ENCODE measurements at places on chromosomes 13 and 19.

GRCh38 chr19:17379221-17379631 lies 2.1 kb upstream of the PLVAP start:
- peak; percentile 79 for DNase-seq

DNA sequence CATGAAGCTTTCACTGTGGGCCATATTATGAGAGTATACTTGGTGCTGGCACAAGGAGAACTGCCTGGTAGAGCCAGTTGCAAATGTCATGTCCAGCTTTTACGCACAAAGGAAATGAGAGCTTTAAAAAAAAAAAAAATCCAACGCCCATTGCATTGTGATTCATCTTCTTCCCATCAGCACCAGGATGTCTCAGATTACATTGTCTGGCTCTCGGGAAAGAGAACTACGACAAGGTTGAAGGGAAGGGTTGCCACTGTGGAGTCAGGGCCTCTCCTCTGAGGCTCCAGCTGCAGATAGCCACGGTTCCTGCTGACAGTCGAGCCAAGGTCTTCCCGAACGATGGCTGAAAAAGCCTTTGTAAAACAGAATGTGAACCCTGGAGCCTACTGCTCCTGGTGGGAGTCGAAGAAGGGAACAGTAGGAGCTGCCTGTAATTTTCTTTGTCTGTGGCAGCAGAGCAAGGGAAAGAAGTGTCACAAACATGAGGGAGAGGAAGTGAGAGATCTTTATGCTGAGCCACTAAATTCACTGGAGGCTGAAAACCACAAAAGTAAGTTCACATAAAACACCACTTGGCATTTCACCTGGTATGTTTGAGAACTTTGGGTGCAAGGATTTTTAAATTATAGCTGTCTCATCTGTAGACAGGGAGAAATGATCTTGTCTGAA lies 704.7 kb downstream of the DIAPH3 start:
- DNase-seq = no peak

DNA sequence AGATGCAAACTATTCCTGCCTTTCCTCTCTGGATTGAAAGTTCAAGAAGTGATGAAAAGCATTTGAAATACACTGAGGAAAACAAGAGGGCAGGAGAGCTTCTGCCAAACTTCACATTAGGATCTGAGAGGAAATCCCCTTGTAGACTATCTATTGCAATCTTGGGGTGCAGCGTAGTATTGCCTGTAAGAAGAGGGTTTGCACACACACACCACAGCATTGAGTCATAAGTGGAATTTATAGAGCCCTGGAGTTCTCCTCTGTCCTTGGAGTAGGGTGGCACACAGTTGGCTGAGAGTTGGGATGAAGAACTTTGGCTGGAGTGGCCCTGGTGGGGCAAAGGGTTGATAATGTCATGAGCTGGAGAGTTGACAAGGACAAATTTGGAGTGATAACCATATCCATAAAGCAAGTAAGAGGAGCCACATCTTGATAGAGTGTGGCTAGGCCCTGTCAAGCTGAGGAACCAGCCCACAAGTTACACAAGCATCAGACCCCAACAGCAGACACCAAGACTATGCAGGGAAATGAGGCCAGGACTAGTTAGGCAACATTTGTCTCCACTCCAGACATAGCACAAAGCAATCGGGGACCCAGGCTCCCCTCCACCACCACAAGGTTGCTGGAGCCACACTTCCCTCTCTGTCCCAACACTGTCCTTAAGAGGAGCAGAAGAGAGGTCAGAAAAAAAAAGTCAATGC lies 520.9 kb downstream of the KLF5 start:
- no peak for DNase-seq

- no peak for DNase-seq
Observed at GRCh38 chr19:18506101-18506930, 15.6 kb downstream of the ELL start.

DNA sequence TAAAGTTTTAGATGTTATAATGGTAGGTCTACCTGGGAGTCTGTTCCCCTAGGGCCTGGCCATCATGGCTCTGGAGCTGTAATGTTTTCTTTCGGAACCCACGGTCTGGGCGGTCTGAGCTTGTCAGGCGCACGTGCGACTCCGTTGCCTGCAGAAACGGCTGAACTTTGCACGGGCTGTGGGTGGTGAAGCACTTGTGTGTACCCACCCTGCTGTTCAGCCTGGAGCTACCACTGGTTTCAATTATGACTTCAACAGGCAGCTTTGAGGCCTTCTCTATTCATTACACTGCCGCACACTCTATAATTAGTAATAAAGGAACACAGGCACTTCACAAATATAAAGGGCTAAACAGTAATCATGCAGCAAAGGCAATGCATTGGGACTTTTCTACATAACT lies 6.0 kb downstream of the PCDH8 start:
- DNase-seq = no peak

- peak; percentile 76 for DNase-seq
Observed at GRCh38 chr13:111115965-111116521, 933 bp downstream of the ARHGEF7 start.

GRCh38 chr19:47225746-47226425 lies 5.1 kb downstream of the BBC3 start:
- peak; percentile 93 for DNase-seq

DNA sequence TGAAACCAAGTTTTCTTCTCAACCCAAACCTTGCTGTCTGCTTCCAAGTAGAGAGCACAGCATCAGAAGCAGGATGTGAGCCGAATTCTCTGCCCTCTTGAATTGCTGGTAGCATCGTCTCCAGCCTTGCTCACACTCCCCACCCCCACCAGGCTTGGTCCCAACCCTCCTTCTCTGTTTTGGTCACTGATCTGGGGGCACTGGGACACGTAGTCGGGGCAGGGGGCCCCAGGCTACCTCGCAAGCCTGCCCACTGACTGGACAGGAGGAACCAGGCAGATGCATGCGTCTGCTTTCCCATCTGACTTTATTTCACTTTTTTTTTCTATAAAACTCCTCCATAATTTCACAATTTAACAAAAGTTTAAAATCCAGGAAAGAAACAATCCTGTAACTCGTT lies 69.7 kb downstream of the MLLT1 start:
- no peak for DNase-seq

GRCh38 chr19:14375582-14376291 lies 5.5 kb upstream of the ADGRE5 start:
- DNase-seq = no peak

DNA sequence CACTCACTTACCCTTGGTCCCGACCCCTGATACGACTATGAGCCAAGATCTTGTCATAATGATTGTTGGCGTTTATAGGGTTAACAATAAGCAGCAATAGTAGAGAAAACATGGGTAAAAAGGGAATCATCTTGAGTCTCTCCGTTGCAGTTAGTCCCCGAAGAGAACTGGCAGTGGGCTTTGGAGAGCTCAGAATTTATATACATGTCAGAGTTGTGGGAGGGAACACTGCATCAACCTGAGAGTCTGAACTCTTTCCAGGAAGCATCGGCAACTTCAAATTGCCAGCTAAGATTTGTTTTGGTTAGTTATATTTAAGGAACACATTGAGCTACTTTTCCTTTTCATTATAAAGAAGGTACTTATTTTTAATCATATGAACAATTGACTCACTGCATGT lies at the start of gene POSTN:
Gene POSTN, minus strand, starts transcription at position 172 of the 400 bp plus-strand sequence. Its CDS starts 42 bp downstream, at position 130.
- DNase-seq = peak; percentile 38

DNA sequence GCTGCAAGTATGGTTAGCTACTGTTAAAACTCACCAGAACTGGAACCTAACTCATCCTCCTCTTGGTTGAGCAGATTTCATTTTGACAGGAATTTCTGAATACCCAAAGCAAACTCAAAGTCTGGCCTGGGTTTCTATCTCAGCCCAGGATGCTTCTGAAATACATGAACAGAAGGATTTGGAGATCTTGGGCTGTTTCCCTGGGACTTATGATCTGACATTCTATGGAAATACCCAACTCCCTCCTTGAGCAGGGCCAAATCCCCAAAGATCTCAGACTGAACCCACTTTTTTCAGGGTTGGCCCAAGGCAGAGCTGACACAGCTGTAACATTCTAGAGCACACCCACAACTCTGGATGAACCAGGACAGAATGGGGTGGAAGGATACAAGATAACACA lies 1.1 kb upstream of the ITM2B start:
- DNase-seq = no peak

DNA sequence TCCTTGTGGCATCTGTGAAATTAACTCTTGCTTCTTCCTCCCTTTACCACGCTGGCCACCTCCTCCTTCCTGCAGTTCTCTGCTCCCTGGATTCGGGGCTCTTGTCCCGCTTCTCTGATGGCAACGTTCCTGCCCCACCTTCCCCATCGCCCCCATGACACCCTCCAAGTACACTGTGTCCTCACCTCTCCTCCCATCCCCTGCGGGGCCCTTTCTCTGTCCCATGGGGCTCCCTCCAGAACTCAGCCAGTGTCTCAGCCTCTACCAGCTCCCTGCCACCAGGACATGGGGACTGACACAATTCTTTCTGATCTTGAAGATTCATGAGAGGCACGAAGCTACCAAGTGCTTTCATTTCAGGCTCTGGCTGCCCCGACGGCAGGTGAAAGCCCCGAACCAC lies 9.1 kb downstream of the CARS2 start:
- DNase-seq = no peak

DNA sequence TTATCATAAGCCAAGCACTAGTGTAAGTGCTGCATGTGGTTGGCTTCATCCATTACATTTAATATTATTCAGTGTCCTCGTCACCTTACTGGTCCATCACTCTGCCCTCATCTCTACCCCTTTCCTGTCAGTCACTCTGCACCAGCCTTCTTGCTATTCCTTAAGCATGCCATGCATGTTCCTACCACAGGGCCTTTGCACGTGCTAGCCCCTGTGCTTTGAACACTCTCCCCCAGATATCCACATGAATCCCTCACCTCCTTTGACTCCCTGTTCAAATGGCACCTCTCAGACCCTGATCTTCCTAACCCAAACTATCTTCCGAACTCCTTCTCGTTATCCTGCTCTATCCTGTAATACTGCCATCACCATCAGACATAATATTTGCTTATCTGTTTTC lies 3.2 kb upstream of the RELB start:
- no peak for DNase-seq

DNA sequence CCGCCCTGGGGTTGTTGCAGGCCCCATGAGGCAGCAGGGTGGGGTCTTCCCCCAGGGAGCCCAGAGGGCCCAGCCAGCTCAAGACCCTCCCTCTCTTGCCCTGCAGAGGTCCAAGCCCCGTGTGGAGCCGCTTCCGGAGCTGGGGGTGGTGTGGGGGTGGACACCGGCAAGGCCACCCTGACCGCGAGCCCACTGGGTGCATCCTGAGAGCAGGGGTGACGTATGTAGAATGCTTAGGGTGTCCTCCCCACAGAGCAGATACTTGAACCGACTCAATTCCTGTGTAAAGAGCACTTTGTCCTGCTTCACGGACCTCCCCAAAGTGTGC lies 14.8 kb downstream of the UBXN6 start:
- no peak for DNase-seq

DNA sequence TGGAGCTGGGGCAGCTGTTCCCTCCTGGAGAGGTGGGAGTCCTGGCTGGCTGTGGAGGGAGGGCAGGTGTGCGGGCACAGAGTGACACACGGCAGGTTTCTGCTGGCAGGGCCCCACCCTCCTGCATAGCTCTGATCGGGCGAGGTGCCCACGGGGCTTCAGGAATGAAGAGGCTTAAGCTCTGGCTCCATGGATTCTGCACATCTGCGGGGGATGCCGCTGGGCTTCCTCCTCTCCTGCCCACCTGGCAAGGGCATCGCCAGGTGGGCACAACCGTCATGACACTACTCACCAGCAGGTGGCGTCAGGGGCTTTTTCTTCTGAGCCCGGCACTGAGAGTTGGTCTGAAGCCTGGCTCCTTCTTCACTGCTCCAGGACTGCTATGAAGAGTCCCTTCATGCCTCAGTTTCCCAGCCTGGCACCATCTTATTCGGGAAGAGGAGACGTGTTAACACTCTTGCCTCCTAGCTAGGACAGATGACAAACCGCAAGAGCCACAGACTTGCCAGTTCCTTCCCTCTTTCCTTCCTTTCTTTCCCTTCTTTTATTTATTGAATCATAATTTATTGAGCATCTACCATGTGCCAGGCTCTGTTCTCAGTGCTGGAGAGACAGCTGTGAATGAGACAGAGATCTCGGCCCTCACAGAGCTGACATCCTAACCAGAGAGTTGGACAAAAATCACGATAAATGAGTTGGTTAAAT lies 15.2 kb upstream of the PAK4 start:
- no peak for DNase-seq

GRCh38 chr19:6793411-6793810 lies 20.9 kb downstream of the VAV1 start:
- DNase-seq = no peak

DNA sequence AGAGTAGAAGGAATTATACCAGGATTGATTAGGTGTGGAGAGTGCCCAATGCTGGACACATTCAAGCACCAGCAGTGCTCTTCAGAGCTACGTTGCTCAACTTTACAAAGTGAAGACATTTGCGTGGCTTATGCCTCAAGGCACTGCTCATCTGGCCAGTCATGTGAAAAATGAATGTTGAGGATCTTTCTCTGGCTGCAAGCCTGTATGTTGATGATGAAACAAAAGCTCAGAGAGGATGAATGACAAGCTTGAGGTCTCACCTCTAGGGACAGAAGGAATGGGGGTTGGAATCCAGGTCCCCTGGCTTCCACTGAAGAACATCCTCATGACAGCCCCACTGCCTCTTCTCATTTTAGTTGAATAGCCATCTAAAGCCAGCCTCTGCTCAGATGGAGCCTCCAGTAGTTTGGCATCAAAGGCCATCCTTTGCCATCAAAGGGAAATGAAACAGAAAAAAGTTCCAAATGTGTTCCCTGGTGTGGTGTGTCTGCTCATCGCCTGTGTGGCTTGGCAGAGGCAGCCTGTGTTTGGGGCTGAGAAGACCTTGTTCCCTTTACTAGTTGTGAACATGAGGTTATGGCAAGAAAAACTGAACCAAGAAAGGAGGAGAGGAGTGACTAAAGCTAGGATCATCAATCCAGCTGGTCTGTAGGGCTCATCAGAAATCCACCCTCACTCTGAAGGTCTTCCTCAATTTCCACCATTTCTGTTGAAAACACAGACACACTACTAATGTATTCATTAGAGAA lies 114.0 kb upstream of the KL start:
- DNase-seq = no peak

DNA sequence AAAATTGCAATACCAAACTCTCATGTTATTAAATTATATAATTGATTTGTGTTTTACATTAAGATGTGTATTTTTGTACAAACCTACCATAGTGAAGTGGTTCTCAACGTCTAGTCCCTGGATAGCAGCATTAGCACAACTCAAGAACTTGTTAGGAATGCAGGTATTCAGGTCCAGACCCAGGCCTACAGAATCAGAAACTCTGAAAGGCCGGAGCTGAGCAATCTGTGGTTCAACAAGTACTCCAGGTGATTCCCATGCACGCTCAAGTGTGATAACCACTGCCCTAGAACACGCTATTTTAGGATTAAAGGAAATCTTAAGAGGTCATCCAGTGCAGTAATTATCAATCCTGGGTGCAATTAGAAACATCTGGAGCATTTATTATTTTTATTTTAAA lies 456.3 kb downstream of the IRS2 start:
- no peak for DNase-seq

- DNase-seq = peak; percentile 79
Observed at GRCh38 chr13:21124852-21125251, 51.5 kb downstream of the SKA3 start.

DNA sequence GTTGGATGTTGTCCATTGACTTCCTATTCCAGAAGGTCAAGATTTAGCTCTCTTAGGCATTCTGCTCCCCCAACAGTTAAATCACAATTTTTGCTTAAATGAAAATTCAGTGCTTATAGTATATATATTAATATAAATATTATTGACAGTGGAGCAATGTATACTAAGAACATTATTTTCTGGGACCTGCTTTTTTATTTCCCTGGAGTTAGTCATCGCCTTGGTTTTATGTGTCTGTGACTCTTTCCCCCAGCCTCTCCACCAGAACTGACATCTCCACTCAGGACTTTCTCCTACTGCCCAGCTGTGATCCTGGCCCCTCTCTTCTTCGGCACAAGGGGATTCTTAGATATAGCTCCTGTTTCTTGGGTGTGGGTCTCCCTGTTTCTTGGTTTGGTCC lies 10.2 kb upstream of the MATK start:
- DNase-seq = no peak
